ENCODE measurements at places on chromosomes 3 and 15.

- DNase-seq: no peak
Measured at GRCh38 chr15:62027263-62027565, 33.0 kb downstream of the VPS13C start.

DNA sequence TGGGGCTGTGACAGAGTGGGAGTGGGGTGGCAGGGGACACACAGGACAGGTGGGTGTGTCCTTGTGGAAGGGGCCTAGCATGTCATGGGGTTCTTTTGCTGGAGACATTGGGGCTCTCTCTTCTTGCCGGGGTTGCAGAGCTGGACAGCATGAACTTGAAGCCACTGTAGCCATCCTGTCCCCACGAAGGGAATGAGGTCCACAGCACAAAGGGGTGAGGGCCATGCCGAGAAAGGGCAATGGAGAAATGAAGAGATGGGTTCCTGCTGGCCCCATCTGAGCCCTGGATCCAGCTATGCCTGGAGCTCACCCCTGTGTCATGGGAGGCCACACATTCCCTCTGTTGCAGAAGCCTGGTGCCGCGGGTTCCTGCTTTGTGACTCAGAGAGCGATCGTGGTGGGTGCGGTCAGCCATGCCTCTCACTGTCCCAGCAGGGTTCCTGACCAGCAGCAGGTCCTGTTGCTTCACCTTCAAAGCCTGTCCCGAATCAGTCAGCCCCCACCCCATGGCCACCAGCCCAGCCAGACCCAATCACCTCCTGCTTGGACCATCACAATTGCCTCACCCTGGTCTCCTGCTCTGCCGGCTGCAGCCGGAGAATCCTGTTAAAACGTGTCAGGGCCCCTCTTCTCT lies 50.0 kb downstream of the DNAJB8 start:
- no peak for DNase-seq

GRCh38 chr3:33081812-33082211 lies 15.1 kb downstream of the GLB1 start:
- no peak for DNase-seq

GRCh38 chr3:94626573-94626972 lies 563.7 kb downstream of the NSUN3 start:
- DNase-seq: no peak

DNA sequence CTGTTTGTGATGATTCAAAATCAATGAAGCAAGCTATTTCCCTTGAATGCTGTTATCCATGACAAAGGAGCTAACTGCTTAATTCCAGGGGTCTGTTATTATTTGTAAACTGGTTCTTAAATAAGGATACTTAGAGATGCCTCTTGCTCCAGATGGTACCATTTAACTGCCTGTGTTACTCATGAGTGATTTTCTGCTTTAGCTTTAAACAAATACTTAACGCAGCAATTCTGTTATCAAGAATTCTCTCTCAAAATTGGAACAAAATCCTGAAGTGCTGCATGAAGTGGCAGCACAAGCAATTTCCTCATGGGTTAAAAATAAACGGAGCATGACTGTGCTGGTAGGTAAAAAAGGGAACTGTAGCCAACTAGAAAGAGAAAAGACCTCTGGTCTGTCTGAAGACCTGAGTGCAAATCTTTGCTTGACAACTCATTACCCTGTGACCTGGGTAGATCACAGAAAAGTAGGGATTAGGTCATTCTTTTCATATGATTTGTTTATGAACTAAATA lies 62.5 kb upstream of the GBE1 start:
- no peak for DNase-seq

GRCh38 chr3:17946619-17947018 lies 204.2 kb upstream of the TBC1D5 start:
- no peak for DNase-seq

GRCh38 chr15:48469681-48470080 lies 138.5 kb downstream of the DUT start:
- DNase-seq: no peak

- no peak for DNase-seq
Measured at GRCh38 chr15:38714309-38715072, 149.9 kb upstream of the RASGRP1 start.

DNA sequence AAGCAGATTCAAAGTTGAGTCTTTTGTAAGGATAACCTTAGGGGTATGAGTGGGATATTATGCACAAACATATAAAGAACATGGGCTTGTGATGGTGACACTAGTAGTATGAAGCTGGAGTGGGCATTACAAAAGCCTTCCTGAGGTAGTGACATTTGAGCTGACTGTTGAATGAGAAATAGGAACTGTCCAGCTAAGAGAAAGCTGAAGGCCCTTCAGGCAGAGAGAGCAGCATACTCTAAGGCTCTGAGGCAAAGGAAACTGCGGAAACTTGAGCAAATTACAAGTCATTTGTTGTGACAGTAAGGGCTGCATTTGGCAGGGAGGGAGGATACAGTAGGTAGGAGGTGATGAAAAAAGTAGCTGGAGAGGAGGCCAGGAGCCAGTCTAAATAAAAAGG lies 190.7 kb upstream of the CD96 start:
- DNase-seq: no peak

DNA sequence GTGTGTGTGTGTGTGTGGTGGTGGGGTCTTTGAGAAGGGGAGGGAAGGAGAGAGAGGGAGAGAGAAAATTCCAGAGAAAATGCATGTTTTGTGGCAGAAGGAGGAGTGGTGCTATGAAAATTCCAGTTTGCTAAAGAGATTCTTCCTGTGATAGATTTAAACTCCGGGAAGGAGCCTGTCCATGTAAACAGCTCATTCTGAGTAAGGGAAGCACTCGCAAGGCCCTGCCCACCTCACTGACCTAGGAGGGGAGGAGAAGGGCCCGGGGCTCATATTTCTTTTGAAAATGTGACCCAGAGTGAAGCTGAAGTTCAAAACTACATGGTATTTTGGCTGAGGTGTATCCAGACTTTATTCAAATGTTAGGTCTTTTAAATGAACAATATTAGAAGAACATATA lies 41.3 kb downstream of the ADAMTSL3 start:
- DNase-seq: no peak

GRCh38 chr3:123157209-123157597 lies 44.5 kb upstream of the SEC22A start:
- no peak for DNase-seq

DNA sequence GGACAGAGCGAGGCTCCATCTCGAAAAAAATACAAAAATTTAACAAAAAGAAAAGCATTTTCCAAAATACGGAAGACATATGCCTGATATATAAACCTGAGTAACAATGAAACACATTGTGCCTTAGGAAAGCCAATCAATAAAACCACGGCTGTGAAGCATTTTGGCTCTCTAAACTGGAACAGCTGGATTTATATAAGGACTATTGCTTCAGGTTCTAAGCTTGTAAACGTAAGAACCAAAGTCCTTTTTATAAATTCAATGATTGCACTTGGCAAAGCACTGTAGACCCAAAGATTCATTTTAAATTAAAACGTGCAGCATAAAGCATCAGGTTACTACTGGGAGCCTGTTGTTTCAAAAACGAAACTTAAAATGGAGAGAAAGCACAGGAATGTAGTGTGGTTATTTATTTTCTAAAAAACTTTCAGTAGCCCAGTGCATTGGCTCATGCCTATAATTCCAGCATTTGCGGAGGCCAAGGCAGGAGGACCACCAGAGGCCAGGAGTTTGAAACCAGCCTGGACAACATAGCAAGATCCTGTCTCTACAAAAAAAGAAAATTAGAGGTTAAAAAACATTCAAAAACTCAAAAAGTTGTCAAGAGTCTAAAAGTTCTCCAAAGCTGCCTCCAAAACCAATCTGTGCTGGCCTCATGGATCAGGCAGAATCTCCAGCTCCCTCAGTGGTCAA lies 61.5 kb downstream of the USF3 start:
- no peak for DNase-seq

DNA sequence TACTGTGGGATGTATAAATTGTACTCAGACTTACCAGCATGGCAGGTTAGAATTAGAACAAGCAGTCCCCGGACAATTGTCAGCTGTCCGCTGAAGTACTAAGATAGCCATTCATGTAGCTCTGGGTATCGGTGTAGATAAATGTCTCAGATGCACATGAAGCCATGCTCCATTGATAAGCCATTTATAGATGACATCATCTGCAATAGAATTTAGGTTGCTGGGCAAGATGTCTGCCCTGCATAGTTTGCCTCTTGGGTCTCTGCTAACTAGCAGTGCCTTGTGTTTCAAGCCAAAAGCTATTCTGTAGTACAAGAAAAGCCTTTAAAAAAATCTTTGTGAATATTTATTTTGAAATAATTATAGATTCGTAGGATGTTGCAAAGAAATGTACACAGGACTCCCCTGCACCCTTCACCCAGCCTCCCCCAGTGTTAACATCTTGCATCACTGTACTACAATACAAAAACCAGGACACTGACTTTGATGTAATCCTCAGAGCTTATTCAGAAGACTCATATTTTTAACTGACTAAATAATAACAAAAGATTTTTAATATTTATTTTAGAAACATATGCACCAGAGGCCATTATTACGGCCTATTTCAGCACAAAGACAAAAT lies 220.6 kb upstream of the THRB start:
- DNase-seq: no peak

- no peak for DNase-seq
Measured at GRCh38 chr3:158279609-158280008, 169.7 kb downstream of the RSRC1 start.

DNA sequence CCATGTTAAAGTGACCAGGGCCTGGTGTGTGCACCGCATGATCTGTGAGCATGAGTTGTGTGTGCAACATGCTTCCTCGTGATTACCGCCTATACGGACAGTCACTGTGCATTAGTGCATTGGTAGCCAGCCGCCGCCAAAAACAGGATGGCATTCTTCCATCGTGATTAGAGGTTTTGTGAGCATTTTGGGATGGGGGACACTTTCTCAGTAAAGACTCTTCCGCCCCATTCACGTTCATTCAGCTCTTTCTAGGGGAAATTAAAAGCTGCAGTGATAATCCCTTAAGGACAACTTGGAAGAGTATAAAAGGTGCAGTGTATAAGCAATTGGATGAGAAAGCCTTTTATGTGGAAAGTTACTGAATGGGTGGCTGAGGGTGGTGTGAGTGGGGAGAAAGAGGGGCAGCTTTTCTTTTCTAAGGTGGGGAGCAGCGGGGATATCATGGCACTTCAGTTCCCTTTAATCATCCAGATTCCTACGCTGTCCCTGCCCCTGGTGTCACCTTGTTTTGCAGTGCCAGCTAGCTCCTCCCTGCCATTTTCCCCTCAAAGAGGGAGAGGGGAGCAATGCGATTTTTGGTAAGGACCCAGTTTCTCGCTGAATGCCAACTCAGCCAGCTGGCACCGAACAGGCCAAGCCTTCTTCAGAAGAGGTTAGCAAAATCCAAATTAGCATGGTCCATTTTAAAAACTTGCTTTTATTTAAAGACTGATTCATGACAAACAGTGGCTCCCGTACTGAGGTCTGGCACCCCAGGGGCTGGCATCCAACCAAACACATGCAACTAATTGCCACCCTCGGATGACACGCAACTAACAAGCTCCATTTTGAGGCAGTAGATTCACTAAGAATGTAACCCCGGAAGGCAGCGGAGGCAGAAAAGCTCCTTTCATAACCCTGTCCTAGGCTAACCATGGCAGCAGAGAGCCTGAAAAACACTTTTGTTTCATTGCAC lies 447.8 kb downstream of the FHIT start:
- DNase-seq: no peak

All from activated CD4-positive, alpha-beta T cell treated with anti-CD3 and anti-CD28 coated beads, Interleukin-2, Interleukin-4, amounts not matched to agents 100 ng/mL and 50 ng/mL, durations not matched to agents 16 hours and 8 hours (primary cell).